ENCODE measurements at places on chromosomes 2 and 18.

GRCh38 chr18:46298511-46298910 is 194.3 kb downstream of the HAUS1 start:
- DNase-seq: no peak

DNA sequence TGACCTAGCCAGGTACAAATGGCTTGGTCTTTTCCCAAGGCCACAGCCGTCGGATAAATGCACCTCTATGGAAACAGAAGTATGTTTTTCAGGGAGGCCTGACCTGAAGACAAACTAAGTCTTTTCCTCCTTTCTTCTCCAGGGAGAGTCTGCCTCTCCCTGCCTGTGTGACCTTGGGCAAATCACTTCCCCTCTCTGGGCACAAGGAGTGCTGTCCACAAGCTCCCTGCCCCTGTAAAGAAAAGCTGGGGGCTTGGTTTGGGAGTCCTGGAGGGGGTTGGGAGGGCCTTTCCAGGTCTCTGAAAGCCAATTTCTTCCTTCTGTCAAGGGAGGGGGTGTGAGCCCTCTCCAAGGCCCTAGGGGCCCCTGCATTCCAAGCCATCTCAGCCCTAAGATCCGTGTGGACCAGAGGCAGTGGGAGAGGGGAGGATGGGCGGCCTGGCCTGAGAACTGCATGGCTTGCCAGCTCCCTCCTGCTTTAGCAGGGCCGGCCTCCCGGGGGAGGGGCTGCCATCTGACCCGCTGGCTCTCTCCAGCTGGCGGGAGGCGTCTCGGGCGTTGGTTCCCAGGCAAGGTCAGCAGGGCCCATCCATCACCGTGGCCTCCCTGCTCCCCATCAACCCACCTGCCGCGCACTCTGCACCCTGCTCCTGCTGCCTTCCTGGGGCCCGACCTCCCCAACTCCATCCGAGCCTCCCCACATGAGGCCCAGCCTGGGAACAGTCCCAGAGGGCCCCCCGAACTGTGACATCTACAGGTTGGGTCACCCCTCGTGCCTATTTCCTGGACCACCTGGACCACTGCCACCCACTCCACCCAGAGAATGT is 61.4 kb downstream of the SMAD7 start:
- no peak for DNase-seq

DNA sequence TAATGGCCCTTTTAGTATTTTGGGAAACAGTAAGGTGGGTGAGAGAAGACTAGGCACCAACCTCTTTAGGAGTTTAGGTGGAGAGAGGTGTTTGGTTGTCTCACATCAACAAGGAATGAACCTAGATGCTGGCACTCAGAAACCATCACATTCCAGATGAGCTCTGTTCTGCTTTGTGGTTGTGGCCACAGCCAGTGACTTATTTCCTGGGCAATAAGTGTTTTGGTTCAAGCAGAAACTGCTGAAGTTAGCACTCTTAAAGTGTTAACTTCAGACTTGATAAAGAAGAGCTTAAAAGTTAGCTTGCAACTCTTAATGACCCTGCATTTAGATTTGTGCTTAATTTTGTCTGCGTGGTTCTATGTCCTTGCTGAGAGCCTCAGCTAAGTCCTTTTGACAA is 929.2 kb downstream of the SLC4A3 start:
- no peak for DNase-seq

DNA sequence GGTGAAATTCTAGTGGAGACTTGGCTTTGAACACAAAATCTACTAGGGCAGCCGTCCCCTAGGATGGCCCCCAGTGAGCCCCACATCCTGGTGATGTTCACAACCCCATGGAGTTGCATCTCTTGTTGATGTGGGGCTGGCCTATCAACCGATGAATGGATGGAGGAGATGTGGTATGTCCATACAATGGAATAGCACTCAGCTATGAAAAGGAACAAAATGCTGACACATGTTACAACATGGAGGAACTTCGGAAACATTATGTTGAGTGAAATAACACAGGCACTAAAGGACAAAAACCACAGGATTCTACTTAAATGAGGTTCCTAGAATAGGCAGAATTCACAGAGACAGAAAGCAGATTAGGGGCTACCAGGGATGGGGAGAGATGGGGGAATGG is 80.1 kb upstream of the ASAP2 start:
- no peak for DNase-seq

GRCh38 chr2:74893332-74893731 is 59.4 kb downstream of the HK2 start:
- DNase-seq: no peak

DNA sequence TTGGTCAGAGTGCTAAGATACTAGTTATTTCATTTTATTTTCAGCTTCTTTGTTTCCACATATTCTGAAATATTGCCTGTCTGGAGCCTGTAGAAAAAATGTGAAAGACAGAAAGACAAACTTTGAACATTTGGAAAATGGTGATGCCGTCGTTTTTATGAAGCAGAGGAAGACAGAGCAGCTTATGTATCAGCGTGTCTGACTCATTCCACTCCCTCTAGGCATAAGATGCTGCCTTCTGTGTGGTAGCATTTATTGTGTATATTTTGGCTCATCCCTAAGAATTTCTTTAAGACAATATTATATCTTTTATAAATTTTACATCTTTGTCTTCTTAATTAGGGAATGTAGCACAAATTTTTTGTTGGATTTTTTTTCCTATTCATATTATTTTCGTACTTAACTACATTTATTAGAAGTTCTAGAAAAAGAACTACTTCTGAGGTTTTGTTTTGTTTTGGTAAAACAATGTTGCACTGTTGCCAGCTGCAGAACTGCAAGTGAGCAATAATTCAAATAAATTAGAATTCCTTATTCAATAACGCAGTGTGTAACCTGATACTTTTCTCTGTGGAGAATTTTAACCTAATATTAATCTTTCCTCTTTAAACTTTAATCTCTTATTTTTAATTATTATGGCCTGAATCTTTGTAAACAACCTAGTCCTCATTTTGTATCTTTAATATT is 300.4 kb downstream of the ZNF407 start:
- DNase-seq: no peak

DNA sequence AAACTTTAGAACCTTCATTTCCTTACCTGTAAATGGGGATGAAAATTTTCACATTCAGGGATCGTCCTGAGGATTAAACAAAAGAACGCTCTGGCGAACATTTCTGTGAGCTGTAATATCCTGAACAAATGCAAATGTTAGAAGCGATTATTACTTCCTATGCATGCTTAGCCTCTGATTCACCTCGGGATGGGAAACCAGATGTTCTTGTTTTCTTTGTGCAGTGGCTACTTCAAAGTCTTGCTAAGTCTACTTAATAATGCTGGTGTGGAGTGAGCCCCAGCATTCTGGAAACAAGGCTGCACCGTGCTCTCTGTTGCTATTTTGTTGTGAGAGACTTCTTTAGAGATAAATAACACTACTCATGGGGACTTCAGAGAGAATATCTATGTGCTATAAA is 119.1 kb upstream of the PELI1 start:
- no peak for DNase-seq

GRCh38 chr18:12333506-12334290 is 25.7 kb downstream of the TUBB6 start:
- no peak for DNase-seq

- DNase-seq: no peak
Observed at GRCh38 chr2:68385907-68386287, 20.8 kb downstream of the PLEK start.

DNA sequence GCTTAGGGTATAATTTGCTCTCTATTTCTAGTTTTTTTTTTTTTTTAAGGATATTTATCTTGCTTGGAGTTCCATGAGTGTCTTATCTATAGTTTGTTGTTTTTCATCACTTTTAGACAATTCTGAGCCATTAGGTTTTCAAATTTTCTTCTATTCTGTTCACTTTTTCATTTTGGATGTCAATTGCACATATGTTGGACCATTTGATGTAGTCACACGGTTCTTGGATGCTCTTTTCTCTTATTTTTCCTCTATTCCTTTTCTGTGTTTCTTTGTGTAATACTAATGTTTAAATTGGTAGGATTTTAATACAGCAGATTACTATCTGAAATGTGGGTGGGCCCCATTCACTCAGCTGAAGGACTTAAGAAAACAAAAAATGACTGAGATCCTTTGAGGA is 292.6 kb downstream of the CALCRL start:
- no peak for DNase-seq

GRCh38 chr2:221001381-221001801 is 570.7 kb downstream of the EPHA4 start:
- DNase-seq: no peak

DNA sequence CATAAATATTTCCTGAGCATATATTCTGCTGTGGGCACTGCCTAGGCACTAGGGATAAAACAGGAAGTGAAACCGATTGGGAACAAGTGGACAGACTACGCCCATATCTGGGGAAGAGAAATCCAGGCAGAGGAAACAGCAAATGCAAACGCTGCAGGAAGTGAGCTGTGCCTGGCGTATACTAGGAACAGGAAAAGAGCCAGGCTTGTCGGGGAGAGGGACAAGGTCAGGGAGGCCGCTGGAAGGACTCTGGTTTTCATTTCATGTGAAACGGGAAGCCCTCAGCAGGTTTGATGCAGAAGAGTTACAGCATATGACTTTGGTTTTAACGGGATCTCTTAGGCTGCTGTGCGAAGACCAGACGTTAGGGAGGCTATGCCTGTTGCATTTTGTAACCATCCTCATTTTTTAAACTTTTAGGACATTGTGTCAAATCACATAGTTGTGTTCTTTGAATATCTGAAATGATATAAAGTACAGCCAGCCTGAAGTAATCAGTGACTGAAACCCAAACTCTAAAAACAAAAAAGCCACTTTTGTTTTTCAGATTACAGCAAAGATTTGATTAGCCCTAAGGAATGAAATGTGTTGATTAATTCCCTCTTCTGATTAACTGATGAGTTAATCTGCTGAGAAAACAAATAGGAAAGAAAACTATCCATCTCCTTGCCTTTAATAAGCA is 110.2 kb upstream of the PIEZO2 start:
- DNase-seq: no peak

- DNase-seq: no peak
Observed at GRCh38 chr2:64063924-64064331, 44.7 kb upstream of the VPS54 start.

- DNase-seq: no peak
Observed at GRCh38 chr18:25175558-25176517, 176.1 kb downstream of the ZNF521 start.

GRCh38 chr2:47595687-47596086 is 187.3 kb upstream of the MSH6 start:
- DNase-seq: no peak

DNA sequence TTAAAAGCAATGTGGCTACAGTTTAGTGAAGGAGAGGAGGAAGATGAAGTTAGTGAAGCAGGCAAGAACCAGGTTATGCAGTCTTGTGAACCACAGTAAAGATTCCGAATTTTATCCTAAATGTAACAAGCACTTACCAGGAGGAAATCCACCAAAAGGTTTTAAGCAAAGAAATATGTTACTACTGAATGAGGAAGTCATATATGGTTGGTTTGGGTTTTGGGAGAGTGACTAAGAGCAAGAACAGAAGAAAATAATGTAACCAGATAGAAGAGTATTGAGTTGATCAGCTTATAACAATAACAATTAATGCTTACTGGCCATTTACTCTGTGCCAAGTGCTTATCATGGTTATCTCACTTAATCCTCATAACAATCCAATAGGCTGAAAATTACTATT is 1.9 kb downstream of the USP37 start:
- DNase-seq: no peak

All from stimulated activated CD4-positive, alpha-beta T cell treated with anti-CD3 and anti-CD28 coated beads, Interleukin-4, amount 100 ng/mL, for 1 hour (primary cell).